ENCODE measurements at places on chromosomes 7 and 10.

- no peak for DNase-seq
Observed at GRCh38 chr10:71531485-71532446, 135.0 kb downstream of the CDH23 start.

DNA sequence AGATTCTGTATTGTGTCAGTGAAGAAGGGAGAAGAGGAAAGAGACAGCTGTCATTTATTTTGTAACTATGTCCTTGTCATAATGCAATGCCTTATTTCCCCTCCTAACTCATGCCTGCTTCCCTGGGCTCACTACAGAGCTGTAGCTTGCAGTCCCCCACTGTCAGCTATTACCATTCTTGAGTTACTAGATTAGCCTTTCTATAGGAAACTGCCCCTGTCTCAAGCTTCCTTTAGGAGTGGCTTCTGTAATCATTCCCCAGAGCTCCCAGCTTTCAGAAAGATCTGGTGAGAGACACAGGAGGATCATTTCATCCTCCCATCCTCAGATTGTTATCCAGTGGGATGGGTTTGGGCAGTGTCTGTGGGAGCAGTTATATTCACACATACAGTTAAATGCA lies 32.4 kb upstream of the SMKR1 start:
- no peak for DNase-seq

GRCh38 chr10:72625276-72625607 lies 637 bp downstream of the MICU1 start:
- no peak for DNase-seq

GRCh38 chr10:13773043-13773442 lies 186.3 kb downstream of the PRPF18 start:
- DNase-seq, result no peak

DNA sequence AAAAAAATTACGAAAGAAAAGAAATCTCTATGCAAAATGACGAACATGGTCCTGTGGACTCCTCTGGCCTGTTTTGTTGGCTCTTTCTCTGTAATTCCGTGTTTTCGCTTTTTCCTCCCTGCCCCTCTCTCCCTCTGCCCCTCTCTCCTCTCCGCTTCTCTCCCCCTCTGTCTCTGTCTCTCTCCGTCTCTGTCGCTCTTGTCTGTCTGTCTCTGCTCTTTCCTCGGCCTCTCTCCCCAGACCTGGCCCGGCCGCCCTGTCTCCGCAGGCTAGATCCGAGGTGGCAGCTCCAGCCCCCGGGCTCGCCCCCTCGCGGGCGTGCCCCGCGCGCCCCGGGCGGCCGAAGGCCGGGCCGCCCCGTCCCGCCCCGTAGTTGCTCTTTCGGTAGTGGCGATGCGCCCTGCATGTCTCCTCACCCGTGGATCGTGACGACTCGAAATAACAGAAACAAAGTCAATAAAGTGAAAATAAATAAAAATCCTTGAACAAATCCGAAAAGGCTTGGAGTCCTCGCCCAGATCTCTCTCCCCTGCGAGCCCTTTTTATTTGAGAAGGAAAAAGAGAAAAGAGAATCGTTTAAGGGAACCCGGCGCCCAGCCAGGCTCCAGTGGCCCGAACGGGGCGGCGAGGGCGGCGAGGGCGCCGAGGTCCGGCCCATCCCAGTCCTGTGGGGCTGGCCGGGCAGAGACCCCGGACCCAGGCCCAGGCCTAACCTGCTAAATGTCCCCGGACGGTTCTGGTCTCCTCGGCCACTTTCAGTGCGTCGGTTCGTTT lies 83.5 kb upstream of the SLF2 start:
- DNase-seq, result no peak

DNA sequence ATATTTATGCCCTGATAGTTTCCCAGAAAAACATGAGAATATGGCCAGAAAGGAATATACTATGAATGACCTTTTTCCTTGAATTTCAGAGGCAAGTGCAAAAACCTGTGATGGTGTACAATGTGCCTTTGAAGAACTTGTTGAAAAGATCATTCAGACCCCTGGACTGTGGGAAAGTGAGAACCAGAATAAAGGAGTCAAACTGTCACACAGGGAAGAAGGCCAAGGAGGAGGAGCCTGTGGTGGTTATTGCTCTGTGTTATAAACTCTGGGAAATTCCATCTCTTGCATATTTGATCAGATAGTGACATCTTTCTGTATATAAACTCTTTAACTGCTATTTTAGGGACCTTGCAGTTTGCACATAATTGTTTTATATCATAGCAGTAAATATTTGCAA lies 33.7 kb downstream of the RAB18 start:
- DNase-seq, result no peak

GRCh38 chr7:4837041-4837802 lies 24.6 kb downstream of the PAPOLB start:
- no peak for DNase-seq

All from CD4-positive, CD25-positive, alpha-beta regulatory T cell (primary cell).